Hematopoietic multipotent progenitor cell treated with erythropoietin and hydrocortisone succinate and interleukin-3 and kit ligand, for 4 days (in vitro differentiated cells): ENCODE measurements at places on chromosomes 16 and 17.

- DNase-seq: no peak
These were observed 9.4 kb downstream of the MPP3 start for GRCh38 chr17:43823350-43824084.

DNA sequence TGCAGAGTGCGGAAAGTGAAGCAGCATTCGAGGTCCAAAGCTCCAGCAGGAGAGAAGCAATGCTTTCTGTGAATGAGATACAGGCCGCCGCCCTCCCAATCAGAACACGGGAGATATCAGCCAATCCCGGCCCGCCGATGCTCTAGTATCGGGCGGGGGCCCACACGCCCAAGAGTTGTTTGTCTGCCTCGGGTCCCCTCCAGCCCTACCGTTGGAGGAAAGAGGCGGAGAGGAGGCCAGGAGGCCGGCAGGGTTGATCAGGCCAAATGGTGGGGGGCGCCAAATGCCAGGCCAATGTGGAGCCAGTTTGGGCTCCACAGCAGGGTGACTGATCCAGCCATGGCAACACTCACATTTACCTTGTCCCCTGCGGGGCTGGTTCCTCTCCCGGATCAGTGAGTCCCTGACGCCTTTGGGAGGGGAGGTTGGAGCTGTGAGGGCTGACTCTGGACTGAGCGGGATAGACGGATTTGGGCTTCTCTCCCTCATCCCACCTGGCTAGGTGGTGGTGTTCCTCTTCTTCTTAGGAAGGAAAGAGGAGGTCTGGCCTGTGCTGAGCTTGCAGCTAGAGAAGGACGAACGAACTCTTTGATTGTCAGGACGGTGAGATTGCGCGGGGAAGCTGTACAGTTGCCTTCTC is 10.4 kb upstream of the CUEDC1 start:
- DNase-seq: no peak

- peak; percentile 4 for DNase-seq
These were observed 96.5 kb downstream of the WSCD1 start for GRCh38 chr17:6166492-6167179.

DNA sequence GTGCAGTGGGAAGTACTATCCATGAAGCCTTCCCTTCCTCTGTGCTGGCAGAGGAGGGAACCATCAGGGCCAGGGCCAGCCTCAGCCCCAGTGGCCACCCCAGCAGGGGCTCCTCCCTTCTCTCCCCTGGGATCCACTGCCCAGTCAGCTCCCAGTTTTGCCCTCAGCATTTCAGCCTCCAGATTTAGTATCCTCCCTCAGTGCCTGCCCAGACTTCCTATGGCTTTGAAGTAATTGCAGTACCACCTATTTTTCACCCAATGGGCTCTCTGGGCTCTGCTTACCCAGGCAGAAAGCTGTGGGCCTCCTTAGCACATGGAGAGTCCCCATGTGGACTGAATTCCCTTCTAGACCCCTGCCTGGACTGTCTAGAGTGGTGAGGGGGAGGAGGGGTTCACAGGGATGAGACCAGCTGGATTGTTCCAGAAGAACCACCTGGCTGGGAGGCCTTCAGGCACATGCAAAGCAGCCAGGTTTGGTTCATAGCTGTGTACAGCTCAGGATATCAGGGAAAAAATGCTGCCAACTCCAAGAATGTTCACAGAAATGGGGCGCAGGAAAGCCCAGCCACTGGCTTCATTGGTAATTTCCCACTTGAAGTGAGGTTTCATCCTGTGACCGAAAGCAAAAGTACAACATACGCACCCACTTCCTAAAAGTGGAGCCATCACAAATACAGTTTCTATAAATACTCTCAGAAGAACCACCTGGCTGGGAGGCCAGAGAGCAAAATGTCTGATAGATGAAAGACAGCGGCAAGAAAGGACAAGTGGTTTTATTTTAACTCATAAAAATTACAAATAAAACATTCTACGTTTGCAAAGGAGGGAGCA is 15.2 kb upstream of the HERPUD1 start:
- peak; percentile 12 for DNase-seq

DNA sequence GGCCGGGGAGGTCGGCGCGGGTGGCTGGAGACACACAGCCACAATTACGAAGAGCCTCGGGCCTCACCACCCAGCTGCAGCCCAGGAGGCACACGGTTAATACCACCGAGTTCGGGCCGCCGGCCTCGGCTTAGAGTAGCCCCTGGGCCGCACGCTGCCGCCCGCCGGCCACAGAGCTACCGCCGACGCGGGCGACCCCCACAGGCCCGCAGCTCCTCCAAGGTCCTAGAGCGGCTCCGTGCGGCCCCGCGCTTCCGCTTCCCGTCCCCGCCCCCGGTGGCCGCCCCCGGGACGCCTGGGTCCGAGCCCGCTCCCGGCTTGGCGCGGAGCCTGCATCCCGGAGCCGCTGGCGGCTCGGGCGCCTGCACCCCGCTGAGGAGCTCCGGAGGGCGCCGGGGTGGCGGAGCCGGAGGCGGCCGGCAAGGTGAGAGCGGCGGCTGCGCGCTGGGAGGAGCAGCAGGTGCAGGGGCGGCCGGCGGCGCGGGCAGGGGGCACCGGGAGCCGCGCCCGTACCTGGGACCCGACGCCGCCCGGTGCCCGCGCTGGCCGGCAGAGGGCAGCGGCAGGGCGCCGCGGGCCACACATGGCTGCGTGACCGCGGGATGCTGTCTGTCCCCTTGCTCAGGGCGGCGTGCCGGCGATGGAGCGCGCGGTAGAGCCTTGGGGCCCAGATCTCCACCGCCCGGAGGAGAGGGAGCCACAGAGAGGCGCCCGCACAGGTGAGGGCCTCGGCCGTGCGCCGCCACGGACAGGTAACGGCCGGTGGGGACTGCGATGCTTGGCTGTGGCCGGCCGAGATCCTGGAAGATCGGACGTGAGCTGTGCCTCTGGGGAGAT is at the start of gene ZNF48:
TSS of gene ZNF48 (plus strand) at position 266 of the 837 bp plus-strand sequence. CDS start at position 641, 375 bp downstream.
- DNase-seq: peak; percentile 93

DNA sequence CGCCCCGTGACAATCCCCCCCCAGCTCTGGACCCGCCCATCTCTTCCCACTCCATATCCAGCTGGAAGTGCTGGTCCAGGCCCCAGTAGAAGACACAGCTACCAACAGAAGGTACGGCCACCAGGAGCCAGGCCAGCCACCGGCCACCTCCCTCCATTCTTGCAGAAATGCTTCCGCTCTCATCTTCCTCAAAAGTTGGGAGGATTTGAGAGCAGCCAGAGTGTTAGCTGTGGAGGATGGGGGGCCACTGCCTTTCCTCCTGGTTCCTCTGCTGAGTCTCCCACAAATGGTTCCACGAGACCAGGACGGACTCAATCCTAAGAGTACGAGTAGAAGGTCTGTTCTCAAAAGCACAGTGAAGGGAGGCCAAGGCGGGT is 78.3 kb downstream of the GAS7 start:
- DNase-seq: peak; percentile 44
